ENCODE measurements at places on chromosomes 1 and 21.

DNA sequence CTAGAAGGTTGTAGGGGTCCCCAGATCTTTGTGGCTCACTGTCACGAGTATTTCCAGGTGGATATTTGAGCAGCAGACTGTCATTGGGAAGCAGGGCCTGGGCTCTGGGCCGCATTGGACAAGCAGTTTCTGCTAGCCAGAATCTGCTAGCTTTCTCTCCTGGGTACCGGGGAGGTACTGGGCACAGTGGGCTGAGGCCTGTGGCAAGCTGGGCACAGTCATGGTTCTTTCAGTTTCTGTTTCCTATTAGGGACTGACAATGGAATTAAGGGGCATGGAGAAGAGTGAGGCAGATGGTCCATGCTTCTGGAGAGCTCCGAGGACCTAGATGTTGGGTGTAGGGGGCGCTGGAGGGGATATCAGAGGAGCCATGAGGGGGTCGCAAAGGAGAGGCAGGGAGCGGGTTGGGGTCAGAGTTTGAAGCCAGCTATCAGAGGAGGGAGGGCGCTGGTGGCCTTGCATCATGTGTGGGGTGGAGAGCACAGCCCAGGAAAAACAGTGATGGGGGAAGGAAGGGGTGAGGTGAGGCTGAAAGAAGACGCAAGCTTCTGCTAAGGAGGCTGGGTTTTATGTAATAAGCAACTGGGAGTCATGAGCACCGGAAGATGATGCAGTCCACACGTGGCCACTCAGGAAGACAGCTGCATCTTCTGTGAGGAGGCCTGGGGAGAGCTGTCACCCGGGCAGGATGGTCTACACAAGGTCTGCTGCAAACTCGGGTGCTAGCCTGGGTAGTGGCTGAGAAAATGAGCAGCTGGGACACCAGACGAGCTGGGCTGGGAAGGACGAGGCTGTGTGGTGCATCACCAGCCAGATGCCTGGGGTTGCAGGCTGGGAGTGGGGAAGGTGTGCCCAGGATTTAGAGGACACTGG is 72.7 kb downstream of the IER5 start:
- DNase-seq: no peak

GRCh38 chr1:170661646-170662411 is 2.1 kb upstream of the PRRX1 start:
- no peak for DNase-seq

DNA sequence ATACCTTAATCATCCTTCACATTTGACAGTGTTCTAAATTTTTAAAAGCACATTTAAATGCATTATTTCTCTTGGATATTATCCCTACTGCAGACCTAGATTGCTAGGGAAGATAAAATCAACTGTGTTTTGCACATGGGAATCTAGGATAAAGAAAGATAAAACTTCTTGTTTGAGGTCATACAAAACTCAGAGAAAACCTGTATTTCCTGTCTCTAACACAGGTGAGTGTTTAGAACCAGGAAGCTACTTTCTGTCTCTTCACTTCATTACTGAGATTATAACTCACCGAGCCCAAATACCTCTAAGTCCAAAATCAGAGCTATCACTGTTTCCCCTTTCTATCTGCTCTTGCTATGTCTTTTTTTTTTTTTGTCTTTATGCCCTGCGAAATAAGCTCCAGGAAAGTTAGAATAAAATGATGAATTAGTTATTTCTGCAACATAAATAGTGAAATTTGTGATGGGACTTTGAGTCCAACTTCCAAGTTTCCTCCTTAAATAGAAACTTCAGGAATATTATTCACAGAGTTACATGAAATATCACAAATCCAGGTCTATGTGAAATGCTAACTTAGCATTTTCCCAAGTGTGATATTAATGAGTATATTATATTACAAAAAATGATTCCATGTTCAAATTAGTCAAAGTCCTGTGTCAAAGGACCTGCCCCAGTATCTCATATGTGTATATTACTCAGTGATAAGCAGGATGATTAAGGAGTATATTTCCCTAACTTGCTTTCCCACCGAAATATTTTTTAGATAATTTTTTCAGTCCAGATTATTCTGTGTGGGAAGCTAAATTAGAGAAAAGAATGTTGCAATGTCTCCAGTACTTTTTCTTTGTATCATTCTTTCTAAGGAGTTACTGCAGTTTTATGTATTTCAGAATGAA is 226.4 kb downstream of the PLA2G4A start:
- DNase-seq: no peak

DNA sequence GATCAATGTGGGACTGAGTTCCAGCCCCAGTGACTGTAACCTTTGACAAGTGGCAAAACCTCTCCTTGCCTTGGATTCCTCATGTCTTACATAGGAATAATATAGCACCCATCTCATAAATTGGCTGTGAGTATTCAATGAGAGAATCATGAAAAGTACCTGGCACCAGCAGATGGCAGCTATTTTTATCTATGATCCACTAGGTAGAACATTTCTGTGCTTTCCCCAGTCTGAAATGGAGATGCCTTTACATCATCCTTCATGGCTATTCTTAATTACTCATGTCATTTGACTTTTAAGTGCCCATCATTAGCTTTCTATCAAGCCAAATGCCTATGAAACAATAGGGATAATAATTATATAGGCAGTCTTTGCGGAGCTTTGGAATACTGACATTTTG is 130.1 kb downstream of the TGFB2 start:
- no peak for DNase-seq

DNA sequence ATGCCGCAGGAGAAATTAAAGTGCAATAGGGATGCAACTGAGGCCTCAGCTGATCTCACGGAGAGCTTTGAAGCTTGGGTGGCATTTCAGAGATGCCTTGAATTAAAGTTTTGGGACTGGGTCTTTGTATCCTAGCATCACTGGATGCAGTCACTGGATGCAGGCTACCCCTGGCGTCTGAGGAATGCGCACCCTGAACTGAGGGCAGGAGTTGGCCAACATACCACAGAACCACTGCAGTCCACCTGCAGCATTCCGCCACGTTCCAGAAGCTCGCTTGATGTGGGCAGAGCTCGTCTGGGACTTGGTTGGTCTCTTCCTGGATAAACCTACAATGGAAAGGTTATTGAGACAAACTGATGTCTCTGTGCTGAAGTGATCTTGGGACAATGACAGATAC is 34.1 kb upstream of the IGSF5 start:
- DNase-seq: no peak

GRCh38 chr21:28345934-28346333 is 646.7 kb downstream of the LTN1 start:
- no peak for DNase-seq

- DNase-seq: no peak
Observed at GRCh38 chr1:94165843-94166242, 44.9 kb upstream of the ABCA4 start.

DNA sequence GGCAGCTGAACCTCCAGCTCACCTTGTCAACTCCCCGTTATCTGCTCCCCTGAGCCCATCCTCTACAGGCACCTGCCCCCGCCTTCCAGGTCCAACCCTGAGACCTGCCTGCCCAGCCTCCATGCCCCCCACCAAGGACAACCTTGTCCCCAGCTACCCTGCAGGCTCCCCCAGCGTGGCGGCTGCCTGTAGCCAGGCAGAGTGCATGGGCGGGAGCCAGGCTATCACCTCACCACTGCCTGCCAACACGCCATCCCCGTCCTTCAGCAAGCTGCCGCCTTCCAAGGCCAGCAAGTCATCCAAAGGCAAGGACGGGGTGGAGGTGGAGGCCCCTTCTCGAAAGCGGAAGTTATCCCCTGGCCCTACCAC is 3.0 kb upstream of the CYB561D1 start:
- DNase-seq: no peak

GRCh38 chr1:163069142-163069541 is at the start of gene RGS4:
Gene RGS4 (plus strand): TSS chr1:163069361. CDS start chr1:163069485, 124 bp downstream.
- DNase-seq: no peak

- no peak for DNase-seq
Observed at GRCh38 chr1:115729756-115730155, 38.8 kb downstream of the CASQ2 start.

DNA sequence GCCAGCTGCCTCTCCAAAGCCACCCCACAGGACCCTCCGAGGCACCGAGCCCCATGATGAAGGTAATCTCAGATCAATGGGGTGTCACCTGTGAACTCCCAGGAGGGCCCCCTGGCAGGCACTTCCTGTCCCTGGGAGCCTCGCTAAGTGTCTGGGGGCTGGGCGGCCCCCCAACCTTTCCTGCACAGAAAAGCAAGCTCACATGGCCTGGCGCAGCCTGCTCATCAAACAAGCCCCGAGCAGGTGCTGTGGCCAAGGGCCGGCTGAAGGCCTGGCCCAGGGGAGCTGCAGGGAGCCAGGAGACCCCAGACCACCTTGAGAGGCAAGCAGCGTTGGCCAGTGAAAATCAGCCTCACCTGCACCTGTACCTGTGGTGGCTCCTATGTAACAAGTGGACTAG is 2.9 kb downstream of the RIPK4 start:
- DNase-seq: no peak

DNA sequence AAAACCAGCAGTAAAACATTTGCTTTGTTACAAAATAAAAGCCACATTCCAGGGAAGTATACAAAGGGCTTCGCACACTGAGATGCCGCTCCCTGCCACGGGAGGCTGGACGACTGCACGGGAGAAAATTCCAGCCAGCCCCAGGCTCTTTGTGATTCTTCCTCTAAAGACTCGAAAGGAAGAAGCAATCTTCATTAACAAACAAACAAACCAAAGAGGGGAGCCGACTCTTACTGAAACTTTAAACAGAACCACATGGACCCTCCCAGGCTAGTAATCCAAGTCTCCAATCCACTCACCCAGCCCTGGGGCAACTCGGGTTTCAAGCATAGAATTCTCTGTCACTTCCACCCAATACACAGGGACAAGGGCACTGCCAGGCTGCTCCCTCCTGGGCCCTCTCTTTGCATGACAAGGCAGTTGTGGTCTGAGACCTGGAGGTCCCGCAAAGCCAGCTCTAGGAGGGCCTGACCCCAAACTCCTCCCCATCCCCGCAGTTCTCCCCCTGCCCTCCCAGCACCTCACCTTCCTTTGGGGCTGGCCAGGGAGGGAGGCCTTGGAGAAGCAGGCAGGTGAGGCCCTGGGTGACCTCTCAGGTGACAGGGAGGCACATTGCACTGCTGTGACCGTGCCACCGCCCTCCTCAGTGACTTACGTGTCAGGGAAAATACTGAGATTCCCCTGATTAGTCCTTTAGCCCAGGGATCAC is 26.6 kb upstream of the COL18A1 start:
- no peak for DNase-seq

- DNase-seq: peak; percentile 20
Observed at GRCh38 chr1:197614916-197615692, 160.2 kb downstream of the DENND1B start.

DNA sequence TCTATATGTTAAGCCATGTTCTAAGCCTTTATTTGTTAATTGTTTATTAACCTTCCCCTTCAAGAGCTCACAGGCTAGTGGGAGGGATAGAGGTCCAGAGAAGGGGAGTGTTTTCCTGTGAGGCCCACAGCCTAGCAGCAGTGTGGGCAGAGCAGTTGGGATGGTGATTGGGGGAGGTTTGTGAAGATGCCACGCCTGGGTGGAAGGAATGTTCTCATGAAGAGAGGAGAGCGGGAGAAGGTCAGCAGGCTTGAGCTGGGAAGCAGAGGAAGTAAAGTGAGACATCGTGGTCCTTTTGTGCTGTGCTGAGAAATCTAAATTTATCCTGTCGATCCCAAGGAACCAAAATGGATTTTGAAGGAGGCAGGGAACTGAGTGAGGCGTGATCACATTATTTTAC is 42.6 kb downstream of the TRAPPC10 start:
- no peak for DNase-seq

DNA sequence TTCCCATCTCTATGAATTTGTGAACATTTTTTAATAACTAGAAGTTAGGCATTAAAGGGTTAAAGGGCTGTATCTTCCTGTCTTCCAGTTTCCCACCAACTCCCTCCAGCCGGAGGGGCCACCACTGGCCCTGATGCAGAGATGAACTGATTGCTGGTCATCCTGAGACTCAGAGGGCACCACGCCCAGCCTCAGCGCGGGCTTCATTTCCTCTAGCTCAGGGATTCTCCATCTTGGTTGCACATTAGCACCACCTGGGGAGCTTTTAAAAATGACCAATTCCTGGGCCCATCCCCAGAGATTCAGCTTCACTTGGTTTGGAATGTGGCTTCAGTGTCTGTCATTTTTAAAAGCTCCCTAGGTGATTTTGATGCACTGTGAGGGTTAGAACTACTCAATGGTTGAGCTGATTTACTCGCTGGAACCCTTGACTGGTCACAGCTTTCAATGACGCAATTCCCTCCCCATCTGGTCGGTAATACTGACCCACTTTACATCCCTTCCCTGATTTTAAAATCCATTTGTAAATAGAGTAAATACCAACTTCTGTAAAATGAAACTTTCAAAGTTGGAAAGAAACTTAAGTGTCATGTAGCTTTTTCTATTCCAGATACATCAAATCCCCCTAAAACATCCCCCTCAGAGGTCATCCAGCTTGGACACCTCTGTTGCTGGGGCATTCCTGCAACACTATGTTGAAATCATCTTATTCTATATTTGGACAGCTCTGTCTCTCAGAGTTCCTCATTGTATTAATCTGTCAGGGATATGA is 5.1 kb downstream of the NAV1 start:
- no peak for DNase-seq

GRCh38 chr1:157965584-157965983 is 27.9 kb upstream of the KIRREL1 start:
- DNase-seq: no peak

GRCh38 chr1:91608876-91609275 is 108.2 kb downstream of the CDC7 start:
- no peak for DNase-seq

GRCh38 chr1:109268431-109269211 is 14.3 kb downstream of the PSRC1 start:
- no peak for DNase-seq

DNA sequence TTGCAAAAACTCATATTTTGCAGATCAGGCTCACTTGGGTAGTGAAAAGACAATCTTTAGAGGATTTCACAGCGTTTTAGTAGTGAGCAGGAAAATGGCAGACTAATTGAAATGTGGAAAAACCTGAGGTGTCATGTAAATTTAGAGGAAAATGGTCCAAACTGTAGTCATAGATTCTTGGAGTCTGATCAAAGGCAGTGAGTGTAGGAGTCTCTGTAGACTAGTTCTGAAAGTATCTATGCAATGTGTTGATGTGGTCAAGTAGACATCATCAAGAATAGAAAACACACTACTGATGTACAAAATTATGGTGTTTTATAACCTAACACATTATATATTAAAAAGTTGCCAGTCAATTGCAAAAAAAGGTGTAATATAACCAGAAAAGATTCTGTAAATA is 143.2 kb upstream of the C1orf105 start:
- DNase-seq: no peak

- no peak for DNase-seq
Observed at GRCh38 chr1:235613602-235614001, 36.0 kb downstream of the GNG4 start.

DNA sequence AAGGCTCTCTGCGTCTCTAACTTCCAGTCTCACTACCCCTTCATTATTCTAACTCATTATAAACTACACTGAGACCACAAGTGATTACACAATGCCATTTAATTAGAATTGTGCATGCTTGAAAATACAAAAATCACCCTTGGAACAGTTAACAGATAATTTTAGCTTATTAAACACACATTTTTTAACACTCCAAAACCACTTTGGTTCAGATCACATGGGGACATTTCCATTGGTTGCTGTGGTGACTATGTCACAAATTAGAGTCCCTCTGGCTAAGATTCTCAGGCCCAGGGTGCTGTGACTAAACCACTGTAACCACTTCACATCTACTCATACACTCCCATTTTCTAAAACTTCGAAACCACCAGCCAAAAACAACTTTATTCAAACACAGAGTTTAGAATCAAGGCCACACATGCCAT is 43.0 kb downstream of the JAK1 start:
- peak; percentile 44 for DNase-seq
